HAP-1 (cell line): ENCODE measurements at places on chromosomes 16 and 17.

- DNase-seq = no peak
Measured at GRCh38 chr17:50260501-50260911, 13.8 kb upstream of the TMEM92 start.

DNA sequence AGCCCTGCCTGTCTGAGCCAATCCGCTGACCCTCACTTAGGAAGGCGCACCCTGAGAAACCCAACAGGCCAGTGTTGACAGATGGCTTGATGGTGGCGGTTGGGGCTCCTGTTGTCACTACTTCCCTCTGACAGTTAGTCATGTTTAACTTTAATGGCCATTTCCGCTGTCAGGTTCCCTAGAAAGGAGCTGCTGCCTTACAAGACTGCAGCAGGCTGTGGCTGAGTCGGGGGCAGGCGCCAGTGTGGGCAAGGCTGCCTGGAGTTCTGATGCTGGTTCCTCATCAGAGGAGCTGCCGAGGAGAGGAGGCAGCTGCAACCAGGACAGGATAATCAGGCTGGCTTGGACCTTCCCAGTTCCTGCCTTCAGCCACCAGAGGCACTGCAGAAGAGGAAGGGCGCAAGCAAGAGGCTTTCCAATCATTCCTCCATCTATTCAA, 223.2 kb upstream of the DYNLRB2 start:
- peak; percentile 9 for DNase-seq

DNA sequence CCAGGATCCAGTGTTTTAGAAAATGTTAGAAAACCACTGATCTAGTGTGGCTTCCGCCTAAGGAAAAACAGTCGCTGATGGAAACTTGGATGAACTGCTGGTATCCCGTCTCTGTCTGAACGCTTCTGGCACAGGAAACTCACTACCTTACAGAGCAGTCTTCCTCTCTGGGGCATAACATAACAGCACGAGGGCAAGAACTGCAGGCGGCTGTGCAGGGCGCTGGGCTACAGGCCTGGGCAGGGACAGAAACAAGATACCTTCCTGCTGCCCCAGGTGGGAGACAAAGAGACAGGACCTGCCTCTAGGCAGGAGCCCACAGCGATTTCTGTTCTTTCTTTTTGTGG, 10.5 kb downstream of the MXRA7 start:
- no peak for DNase-seq

DNA sequence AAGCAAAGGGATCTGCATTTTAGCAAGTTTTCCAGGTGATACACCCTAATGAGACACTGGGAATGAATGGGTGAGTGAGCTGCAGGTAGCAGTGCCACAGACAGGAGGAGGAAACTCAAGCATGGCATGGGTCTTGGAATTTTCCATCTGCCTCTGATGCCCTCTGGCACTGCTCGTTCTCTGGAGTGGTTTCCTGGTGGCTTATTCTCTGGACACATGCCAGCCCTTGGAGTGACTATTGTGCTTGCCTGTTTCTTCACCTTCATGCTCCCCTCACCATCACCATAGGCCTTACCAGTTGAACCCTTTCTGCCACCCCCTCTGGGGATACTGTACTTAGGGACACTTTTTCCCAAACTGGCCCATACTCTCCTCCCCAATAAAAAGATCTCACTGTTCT, 1.6 kb downstream of the COASY start:
- no peak for DNase-seq

- DNase-seq = no peak
Measured at GRCh38 chr16:87562201-87562600, 40.1 kb upstream of the JPH3 start.

DNA sequence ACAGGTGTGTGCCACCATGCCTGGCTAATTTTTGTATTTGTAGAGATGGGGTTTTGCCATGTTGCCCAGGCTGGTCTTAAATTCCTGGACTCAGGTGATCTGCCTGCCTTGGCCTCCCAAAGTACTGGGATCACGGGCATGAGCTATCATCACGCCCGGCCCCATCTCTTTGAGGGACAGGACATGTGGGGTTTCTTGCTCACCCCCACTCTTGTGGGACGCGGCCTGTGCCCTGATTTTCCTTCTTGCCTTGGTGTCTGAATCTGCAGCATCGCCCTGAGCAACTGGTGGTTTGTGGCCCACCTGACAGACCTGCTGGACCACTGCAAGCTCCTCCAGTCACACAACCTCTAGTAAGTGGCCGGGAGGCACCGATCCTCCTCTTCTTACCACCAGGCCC, 25.6 kb downstream of the NUP85 start:
- no peak for DNase-seq

DNA sequence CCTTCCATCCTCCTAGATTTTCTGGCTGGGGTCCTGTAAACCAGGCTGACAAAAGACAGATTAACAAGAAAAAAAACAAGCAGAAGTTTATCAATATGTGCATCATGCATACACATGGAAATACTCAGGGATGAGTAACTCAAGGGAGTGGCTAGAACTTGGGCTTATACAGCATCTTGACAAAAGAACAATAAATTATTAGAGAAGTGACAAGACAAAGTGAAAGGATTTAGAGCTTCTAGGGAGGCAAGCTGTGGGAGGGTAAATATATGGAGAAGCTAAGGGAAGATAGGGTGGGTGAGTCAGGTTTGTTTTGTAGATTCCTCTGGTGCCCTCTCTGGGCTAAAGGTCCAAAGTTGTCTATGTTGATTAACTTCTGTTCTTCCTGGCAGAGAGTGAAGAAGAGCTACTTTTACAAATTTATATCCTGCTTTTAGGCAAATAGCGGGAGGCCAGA, 48.0 kb upstream of the NDRG4 start:
- no peak for DNase-seq

DNA sequence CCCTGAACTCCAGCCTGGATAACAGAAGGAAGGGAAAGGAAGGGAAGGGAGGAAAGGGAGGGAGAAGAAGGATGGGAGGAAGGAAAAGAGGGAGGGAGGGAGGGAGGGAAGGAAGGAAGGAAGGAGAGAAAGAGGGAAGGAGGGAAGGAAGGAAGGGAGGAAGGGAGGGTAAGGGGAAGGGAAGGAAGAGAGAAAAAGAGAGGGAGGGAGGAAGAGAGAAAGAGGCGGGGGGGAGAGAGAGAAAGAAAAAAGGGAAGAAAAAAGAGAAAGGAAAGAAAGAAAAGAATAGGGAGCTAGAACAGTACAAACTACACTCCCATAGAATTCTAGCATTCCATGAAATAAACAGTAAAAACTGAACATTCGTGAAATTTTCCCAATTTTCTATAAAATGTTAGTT, 23.1 kb upstream of the TRIM37 start:
- no peak for DNase-seq

DNA sequence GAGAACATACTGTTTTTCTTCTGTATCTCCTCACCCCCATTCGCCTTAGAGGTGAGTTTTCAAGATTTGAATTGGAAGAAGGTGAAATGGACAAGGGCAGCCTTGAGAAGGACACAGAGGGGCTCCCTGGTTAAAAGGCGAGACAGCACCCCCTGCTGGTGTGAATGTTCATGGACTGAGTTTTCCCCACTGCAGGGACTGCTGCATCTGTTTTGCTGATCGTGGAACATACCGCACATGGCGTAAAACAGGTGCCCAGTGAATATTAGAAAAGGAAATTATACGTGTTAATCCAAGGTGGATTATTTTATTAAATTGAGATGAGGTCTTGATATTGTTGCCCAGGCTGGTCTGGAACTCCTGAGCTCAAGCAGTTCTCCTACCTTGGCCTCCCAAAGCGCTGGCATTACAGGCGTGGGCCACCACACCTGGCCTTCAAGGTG, 54.5 kb downstream of the NDE1 start:
- DNase-seq = peak; percentile 57

DNA sequence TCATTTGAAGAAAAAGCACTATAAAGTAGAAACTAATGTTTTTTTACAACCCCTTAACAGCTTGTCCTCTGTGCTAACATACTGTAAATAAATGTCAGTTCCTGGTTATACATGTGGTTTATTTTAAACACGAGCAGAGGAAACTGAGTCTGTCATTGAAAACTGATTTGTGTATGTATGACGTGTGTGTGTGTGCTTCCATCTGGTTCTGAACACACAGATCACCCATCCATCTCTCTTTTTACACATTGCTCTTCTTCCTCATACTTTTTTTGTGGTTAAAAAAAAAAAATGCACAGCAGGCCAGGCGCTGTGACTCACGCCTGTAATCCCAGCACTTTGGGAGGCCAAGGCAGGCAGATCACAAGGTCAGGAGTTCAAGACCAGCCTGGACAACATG, 49.5 kb downstream of the ZNF423 start:
- DNase-seq = no peak

DNA sequence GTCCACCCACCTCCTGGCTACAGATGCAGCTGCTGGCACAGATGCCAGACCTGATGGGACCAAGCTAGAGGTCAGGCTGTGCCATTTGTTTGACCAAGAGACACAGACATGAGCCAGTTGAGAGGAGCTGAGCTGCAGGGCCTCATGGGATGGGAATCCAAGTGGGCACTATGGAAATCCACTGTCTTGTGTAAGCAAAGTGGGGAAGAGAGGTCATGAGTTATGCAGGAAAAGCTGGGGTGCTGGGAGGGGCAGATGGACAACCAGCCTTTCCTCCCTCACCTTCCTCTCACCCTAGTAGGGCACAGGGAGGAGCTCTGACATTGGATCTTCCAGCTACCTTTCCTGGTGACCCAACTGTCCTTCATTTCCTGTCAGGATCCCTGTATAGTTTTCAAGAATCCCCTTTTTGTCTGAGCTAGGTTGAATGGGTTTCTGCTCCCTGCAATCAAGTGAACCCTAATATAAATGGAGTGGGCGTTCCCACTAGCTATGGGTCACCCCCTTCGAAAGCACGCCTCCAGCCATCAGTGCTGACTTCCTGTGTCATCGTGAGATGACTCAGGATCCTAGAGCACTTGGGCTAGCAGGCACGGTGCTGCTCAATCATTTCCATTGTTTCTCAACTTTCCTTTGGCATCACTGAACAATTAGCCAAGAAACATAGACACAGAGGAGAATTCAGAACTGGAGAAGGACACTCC, 13.6 kb downstream of the ATPAF2 start:
- DNase-seq = no peak

GRCh38 chr17:81869221-81870130, 1.7 kb downstream of the ARHGDIA start:
- DNase-seq = peak; percentile 78

- DNase-seq = no peak
Measured at GRCh38 chr17:41869426-41869825, 4.2 kb upstream of the KLHL11 start.

DNA sequence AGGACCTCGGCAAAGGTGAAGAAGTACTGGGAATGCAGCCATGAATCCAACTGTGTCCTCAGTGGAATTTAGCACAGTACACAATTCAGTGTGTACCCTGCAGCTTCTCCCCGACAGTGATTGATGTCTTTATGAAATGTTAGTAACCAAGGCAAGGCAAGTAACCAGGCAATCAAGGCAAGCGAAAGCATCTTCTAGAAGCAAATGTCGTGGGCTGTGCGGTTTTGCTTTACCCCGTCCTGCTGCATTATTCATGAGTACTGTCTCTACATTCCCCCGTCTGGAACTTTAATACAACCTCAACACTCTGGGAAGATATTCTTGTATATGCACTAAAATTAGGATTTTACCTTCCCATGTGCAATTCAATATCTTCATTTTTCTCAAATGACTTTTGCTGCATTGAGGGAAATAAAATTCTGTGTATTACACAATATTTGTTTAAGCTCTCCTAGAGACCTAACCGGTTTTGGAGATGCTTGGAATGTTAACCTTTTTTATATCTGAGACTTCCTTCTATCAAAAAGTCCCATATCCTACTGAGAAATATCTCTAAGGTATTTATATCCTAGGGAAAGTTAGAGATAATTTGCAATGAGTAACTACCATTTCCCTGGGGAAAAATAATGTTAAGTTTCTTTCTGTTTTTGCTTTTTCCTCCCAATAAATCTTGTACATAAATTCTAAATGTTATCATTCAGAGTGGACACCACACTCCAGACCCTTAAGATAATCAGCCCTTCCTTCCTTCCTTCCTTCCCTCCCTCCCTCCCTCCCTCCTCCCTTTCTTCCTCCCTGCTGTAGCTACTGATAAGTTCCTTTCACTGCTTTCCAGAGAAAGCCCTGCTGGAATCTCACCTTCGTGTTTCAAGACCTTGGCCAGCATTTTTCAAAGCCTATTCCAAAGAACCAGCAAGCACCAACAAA, 51.9 kb upstream of the ADORA2B start:
- no peak for DNase-seq

DNA sequence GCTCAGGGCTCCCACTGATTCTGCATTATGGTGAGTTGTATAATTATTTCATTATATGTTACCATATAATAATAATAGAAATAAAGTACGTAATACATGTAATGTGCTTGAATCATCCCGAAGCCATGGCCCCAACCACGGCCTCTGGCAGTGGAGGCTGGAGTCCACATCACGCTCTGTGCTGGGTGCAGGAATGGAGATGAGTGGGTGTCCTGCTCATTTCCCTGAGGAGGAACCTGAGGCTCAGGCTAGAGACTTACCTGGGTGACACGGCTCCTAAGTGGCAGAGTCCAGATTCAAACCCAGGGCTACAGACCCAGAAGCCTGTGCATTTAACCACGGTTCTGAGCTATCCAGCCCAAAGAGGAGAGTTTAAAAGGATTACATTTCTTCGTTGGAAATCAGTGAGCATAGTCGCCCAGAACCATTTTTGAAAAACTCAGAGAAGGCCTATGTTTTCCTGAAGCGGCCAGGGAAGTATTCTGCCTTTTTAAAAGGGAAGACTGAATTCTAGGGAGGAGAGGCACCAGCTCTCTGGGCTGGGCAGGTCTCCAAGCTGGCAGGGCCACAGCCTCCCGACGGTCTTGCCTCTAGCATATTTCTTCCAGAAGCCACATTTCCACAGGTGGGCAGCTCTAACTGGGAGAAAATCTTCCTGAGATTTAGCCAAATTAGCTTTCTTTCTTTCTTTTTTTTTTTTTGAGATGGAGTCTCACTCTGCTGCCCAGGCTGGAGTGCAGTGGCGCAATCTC, 6.7 kb downstream of the IL4R start:
- no peak for DNase-seq

GRCh38 chr17:40352779-40353394, 11.7 kb downstream of the GJD3 start:
- no peak for DNase-seq

GRCh38 chr17:75701288-75701687, 20.0 kb upstream of the ITGB4 start:
- no peak for DNase-seq

DNA sequence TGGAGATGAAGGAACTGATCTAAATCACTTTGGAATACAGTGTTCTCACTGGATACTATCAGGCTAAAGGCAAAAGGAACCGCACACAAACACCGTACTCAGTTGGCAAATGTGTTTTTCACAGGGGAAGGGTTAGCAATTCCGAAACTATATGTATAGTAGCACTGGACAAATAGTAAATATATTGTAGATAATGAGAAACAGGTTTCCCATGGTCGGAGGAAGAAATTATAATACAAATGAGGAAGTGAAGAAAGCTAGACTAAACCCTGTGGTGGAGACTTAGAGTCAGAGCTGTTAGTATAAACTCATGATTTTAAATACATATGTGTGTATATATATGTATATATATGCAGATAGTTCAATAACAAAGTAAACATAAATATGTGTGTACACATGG, 414.1 kb upstream of the SALL1 start:
- no peak for DNase-seq
